ENCODE measurements at places on chromosomes 6 and 20. TPM values are rescaled to one million over a fixed set of nuclear protein-coding genes. Genes with fewer than 3 reads are reported as not detected.
A peak's percentile ranks its signal among the peaks of the same experiment; 100 is the strongest.

DNA sequence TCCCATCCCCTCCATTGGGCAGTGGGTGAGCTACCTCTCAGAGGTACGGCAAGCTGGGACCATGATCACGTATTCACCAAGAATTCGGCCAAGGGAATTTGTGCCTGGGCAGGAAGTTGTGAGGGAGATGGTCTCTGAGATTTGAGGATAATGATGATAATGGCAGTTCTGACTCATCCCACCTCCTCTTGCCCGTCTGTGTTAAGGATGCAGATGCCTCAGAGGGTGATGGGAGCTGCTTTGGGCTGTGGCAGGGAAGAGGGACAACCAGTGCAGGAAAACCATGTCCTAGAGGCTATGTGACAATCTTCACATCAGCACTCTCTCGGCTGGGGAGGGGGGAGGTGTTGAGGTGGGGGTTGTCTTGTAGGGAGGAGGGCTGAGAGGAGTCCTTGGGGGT lies 4.3 kb downstream of the TGM6 start:
- DNase-seq: no peak

DNA sequence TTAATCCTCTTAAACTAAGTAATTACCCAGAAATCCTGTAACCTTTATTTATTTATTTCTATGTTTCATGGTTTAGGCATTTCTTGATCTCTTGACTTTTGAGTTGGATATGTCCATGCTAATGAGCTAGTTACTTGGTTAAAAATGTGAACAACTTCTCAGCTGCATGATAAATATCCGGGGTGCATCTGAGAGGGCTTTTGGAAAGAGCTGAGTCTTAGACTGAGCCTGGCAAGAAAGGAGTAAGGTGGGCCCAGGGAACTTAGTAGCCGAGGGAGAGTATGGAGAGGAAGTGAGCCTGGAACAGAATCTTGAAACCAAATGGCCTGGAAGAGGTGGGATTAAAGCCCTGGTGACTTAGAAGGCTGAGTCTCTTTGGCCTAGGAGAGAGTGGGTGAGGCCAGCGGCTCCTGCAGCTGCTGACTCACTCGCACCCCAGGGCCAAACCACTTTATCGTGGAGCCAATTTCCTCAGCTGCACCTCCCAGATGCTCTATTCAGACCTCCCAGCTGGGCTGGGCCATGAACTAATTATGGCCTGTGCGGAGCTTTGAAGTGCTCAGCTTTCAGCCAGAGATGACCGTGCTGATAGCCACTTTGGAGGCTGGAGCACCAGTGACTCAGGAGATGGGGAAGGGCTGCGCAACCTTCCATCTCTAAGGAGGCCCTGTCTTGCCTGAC lies 19.1 kb downstream of the TGM3 start:
- DNase-seq: no peak

- DNase-seq: no peak
These were observed 117.5 kb downstream of the EYA4 start for GRCh38 chr6:133358574-133359150.

- no peak for DNase-seq
These were observed 313.7 kb upstream of the TBX18 start for GRCh38 chr6:85078058-85078457.

- no peak for DNase-seq
These were observed 3.2 kb downstream of the RAB44 start for GRCh38 chr6:36700831-36701230.

Gene MAP3K5
- 34.1 TPM for total RNA-seq

DNA sequence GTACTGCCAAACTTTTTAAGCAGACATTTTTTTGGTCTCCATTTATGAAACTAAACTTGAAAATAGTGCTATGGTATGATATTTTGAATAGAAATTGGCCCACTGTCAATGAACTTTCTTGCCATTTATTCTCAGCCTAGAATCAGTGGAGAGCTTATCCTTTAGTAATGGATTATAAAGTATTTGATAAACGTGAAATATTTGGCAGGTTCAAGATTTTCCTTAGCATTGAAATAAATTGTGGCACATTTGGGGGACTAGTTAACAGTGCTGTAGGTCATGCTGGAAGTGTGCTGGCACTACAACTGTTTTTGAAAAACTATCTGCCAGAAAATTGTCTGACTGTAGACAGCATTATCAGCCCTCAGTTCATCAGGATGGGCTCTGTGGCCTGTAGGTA lies 2.1 kb downstream of the PRSS35 start:
- no peak for DNase-seq

- DNase-seq: no peak
These were observed 74.2 kb upstream of the PHIP start for GRCh38 chr6:79152269-79152737.

GRCh38 chr6:44667226-44667625 lies 279.7 kb downstream of the CDC5L start:
- no peak for DNase-seq

- DNase-seq: no peak
These were observed 100.6 kb upstream of the MLIP start for GRCh38 chr6:54010340-54011276.

DNA sequence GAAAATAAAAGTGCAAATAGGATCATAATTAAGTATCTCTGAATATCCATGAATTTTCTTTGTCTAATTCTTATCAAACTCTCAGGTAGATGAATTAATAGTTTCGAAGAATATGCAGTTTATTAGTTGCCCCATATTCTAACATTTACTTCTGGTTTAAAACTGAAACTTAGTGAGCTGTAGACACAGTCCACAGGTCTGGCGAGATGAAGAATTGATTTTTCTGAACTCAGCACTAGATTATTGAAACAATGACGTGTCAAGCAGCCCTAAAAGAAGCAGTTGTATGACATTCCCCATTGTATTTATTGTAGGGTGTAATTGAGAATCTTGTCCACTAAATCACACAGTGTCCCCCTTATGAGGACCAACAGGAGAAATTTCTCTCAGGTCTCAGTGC lies 407.1 kb downstream of the GRIK2 start:
- no peak for DNase-seq

Gene BANF2
- not detected for total RNA-seq

GRCh38 chr6:136093835-136094234 lies 156.3 kb downstream of the MTFR2 start:
- DNase-seq: no peak

DNA sequence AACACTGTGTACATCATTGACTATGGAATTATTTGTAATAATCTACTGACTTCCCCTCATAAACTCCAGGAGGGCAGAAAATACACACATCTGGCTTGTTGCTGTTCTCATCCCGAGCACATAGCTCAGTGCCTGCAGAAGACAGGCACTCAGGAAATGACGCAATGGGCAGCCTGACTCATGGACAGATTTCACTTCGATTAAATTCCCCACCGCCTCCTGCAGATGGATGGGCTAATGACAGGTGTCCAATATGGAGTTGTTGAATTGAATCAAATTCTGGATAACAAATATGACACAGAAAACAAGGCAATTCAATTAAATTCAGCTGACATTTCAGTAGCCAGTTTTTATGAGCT lies 9.1 kb downstream of the ANKRD60 start:
- DNase-seq: no peak

DNA sequence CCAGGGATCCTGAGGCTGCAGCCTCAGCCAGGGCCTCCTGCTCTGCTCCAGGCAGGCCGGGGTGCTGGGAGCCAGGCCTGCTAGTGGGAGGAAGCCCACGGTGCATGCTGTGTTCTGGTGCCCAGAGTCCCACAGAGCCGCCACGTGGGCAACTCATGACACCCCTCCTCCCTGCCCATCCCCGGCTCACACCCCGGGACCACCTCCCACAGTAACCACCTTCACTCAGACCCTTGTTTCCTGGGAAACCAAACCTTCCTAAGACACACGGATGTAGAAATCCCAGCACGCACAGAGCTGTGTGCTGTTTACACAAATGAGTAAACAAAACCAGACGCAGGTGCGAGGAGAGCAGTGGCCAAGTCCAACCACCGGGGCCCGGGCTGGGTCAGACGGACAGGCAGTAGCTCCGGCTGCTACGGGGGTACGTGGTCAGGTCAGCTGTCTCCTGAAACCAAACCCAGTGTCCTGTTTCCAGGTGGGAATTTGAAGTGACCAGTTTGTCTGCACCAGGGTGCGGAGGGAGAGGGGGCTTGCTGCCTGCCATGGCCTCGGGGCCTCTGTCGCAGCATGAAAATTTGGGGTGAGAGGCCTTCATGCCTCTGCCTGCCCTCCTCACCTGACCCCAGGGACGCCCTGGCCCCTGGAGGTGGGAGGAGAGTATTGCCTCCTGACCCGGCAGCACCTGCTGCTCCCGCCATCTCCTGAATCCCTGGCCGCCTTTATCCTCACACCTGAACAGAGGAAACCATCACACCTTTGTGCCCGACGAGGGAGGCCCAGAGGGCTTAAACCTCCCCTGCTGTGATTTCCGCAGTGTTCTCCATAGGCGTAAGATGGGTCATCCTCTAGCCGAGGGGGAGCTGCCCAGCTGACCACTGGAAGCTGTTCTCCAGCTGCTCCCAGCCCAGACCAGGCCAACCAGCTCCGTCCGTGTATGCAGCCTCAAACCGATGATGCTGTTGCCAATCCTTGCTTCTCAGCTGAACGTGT lies 52.0 kb upstream of the SMOC2 start:
- no peak for DNase-seq

- no peak for DNase-seq
These were observed 52.1 kb downstream of the BMP2 start for GRCh38 chr20:6819599-6819998.

- no peak for DNase-seq
These were observed at the start of gene RAET1L for GRCh38 chr6:150025201-150025917. Gene RAET1L, minus strand, starts transcription at chr6:150025532. Its CDS starts 61 bp downstream, at chr6:150025471.

Gene KIAA1755
- not detected for total RNA-seq

- no peak for DNase-seq
These were observed 103.4 kb downstream of the MAP3K4 start for GRCh38 chr6:161094955-161095354.

DNA sequence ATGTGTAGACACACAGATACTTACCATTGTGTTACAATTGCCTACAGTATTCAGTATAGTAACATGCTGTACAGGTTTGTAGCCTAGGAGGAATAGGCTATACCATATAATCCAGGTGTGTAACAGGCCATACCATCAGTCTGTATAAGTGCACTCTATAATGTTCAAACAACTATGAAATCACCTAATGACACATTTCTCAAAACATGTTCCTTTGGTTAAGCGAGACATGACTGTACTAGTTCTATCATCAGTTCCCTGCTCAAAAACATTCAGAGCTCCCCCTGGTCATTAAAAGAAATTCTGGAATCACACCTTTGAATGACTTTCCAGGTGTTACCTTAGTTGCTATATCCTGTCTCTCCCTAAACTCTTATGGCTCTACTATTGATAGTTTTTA lies 70.4 kb upstream of the SLC2A12 start:
- no peak for DNase-seq

Gene SLC44A4
- not detected for total RNA-seq

GRCh38 chr20:8116067-8116811 lies 15.8 kb upstream of the PLCB1 start:
- DNase-seq: no peak

GRCh38 chr6:18249271-18249670 lies 15.1 kb downstream of the DEK start:
- DNase-seq: no peak

GRCh38 chr6:5946181-5946580 lies 60.5 kb downstream of the NRN1 start:
- no peak for DNase-seq

Gene TRAPPC3L
- total RNA-seq: not detected

GRCh38 chr6:163741743-163742363 lies 327.3 kb downstream of the QKI start:
- no peak for DNase-seq

- DNase-seq: no peak
These were observed 7.7 kb upstream of the CD109 start for GRCh38 chr6:73688351-73688750.

GRCh38 chr20:58076405-58076804 lies 152.0 kb downstream of the ANKRD60 start:
- no peak for DNase-seq

- no peak for DNase-seq
These were observed 12.5 kb downstream of the VSTM2L start for GRCh38 chr20:37915434-37915787.

DNA sequence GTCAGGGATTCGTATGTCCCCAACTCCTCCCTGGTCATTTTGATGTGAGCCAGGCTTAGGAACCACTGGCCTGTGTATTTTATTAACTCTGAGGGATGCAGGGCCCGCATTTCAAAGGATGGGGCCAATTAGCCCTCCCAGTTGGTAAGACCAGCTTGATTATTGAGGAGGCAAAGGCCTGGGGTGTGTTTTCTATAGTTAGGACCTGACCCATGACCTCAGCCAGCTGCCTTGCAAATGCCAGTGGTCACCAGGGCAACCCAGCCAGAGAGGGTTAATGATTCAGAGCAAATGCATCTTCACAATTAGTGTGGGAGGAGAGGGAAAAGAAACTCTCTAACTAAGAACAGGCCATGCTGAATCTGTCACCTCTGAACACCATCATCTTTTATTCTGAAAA lies 835.4 kb downstream of the MAFB start:
- no peak for DNase-seq

GRCh38 chr6:14658886-14659561 lies 541.5 kb downstream of the CD83 start:
- DNase-seq: peak; percentile 75

- no peak for DNase-seq
These were observed 4.1 kb upstream of the TPD52L1 start for GRCh38 chr6:125149256-125150144.

DNA sequence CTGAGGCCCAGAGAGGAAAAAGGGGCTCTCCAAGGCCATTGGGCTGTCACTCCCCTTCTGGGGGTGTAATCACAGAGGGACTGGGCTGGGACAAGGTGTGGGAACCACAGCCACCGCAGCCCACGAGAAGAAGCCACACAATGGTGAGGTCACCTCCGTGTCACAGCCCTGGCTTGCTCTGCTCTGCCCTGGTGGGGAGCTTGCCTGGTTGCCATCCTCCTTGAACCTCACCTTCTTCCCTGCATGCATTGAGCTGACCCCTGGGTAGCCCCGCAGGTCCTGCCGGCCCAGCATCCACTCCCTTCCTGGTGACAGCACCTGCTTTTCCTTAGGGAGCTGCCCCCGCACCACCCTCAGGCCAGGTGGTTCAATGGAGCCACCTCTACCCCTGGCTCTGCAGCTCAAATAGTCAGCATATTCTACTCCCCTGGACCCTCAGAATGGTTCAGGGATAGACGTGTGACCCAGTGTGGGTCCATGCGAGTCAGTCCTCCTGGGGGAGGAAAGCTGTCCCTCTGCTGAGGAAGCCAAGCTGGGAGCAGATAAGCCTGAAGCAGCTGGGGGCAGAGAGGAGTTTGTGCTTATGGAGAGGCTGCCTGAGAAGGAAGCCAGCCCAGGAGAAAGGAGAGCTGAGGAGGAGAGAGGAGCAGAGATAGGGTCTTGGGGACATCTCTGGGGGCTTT lies 21.3 kb downstream of the RBM38 start:
- DNase-seq: no peak
